ENCODE measurements at places on chromosomes 16 and 17.

DNA sequence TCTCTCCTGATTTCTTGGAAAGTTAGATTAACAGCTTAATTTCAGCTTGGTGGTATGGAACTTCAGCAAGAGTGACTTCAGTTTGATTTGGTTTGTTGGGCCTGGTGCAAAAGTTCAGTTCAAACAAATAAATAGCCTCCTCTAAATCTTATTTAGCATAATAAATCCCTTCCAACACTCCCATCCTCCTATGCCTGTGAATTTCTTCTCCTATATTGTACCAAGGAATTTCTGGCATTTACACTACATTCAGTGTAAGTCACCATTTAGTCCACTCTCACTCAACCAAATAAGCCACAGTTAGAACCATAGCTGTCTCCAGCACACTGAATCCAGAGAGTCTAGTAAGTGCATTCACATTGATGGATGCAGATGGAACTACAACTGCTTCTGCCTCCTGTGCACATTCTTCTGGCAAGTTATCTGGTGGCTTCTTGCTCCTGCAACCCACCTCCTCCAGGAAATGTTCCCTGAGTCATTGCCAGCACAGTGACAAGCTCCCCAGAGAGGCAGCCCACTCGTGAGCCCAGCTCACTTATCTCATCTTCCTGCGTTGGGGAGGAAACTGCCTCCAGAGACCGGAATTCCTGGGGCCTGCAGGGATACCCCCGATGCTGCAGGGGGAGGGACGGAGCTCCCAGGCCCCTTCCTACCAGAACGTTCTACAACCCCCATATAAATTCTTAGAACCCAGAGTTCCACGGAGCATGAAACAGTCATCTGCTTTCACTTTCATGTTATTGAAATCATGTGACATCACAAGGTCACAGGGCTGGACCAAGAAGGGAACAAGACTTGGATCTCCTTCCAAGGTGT is 318.3 kb downstream of the PHKB start:
- no peak for DNase-seq

- DNase-seq, result no peak
Measured at GRCh38 chr17:35286120-35286781, 43.4 kb downstream of the SLFN5 start.

DNA sequence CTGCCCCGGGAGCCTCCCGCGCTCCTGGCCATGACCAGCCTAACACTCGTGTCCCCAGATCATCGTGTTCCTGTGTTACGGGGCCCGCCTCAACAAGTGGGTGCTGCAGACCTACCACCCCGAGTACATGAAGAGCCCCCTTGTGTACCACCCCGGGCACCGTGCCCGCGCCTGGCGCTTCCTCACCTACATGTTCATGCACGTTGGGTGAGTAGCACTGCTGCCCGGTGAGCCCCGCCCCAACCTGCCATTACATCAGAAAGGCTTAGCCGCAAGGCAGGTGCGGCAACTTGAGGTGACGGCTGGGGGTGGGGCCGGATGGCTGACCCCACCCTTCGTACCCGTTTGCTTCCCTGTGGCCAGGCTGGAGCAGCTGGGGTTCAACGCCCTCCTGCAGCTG is 1.4 kb downstream of the RHBDL1 start:
- no peak for DNase-seq

GRCh38 chr16:6081320-6081976 is 983.9 kb upstream of the EEF2KMT start:
- peak; percentile 19 for DNase-seq

DNA sequence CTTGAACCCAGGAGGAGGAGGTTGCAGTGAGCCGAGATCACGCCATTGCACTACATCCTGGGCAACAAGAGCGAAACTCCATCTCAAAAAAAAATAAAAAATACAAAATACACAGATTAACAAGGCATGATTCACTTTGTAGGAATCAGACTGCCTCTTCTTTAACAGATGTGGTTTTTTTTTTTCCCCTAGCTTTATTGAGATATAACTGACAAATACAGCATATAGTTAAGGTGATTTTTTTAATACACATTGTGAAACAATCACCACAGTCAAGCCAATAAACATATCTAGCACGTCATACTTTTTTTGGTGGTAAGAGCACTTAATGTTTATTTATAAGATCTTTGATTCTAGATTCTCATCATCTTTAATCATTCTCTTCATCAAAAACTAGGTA is 87.8 kb downstream of the SPAG9 start:
- no peak for DNase-seq

DNA sequence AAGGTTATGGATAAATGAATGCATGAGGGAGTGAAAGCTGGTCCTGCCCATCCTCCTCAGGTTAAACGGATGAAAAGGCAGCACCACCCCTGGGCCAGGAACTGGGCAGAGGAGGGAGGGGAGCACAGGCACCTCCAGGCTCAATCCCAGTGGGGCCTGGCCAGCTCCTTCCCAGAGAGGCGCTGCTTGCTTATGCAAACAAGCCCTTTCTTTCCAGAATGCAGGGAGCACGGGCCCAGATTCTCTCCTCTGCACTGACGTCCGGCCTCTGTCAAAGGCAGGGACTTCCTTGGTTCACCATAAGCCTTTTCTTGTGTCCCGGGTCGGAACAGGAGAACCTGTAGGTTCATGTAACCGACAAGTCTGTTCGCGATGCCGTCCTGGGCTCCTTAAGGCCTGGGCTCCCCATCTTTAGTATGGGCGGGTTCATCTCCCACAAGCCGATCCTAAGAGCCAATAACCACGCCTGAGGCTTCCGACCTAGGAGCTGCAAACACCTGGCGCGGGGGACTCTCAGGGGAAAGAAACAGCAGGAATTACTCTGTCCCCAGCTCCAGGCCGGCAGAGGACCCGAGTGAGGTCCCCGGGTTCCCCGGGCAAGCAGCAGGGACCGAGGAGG is 16.3 kb downstream of the ENPP7 start:
- no peak for DNase-seq

- no peak for DNase-seq
Measured at GRCh38 chr16:52647588-52647987, 100.6 kb upstream of the TOX3 start.
